ENCODE measurements at places on chromosomes 3 and 15.

DNA sequence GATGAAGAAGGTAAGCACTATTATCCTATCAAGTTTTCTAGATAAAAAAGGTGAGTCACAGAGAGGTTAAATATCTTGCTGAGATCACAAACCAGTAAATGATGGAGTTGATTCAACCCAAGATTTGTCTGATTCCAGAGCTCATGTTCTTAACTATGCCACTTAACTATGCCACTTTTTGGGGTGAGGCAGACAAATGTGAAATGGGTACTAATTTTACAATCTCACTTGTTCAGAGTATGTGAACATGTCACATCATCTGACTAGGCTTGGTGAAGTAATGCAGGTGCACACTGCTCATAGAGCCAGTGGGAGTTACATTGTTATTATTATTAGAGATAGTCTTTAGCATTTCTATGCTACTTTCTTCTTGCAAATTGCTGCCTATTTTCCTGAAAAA is 2.0 kb downstream of the DRD3 start:
- no peak for DNase-seq

DNA sequence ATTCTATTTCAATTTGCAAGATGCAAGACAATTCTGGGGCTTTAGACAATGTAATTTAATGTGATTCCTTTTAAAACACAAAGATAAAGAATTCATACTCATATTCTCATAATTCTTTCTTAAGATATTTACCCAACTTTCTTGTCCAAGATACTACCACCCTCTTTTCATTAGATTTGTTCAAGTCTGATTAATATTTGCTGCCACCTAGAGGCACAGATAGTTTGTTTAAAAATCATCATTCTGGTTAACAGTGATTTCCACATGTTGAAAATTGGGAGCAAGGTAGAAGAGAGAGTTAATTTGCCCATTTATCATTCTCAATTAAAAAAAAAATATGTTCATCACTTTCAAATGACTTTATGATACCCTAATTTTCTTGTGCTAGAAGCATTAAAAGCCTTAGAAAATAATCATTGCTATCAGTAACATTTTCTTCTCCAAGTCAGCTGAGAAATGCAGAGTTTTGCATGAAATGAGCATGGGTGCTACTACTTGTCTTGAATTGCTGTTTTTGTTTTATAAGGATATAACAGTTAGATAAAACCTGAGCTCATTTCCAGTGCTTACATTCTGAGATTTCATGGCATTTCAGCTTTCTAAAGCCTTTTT is 11.6 kb downstream of the TAMM41 start:
- DNase-seq, result no peak

GRCh38 chr3:42703695-42704025 is 1.1 kb upstream of the HHATL start:
- DNase-seq, result no peak

GRCh38 chr15:38190501-38190900 is 62.1 kb upstream of the SPRED1 start:
- DNase-seq, result no peak

- no peak for DNase-seq
Observed at GRCh38 chr15:70517194-70517590, 246.2 kb downstream of the UACA start.

DNA sequence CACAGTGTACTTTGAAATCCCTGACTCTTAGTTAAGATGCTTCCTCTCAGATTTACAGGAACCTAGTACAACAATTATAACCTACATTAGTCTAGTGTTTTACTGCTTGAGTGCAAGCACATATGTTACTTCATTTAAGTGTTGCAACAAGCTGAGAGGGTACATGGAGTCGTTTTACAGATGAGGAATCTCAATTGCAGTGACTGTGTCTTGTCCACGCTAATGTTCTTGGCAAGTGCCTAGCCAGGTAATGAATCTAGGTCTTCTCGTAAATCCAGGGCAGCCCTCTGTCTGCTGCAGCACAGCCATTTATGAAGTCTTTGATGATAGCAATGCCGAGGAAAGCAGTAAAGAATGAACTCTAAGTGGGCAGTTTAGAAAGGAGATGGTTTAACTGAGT is 384.4 kb upstream of the ARPP21 start:
- DNase-seq, result no peak

DNA sequence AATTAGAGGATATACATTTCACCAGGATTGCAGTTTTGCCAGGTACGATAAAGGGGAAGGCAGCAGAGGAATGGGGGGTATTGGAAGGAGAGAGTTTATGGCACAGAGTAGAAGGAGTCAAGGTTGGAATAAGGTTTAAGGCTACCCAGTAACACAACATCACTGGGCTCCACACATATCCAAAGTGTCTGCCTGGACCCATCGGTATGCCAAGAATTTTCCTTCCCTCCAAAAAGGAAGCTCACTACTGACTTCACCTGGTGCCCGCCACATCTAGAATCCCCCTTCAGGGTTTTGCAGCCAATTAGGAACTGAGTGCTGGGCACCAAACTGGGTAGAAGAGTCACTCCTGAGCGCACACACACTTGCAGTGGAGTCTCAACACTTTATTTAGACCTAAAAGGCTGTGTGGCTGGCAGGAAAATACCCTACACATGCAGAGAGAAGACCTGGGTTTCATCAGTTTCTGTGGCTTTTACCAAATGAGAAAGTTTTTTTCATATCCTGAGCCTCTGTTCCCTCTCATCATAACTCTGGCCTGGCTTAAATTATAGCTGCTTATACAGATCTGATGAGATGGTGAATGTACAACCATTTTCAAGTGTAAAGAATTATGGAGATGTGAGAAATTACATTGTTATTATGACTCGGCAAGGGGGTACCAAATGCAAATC is 190.8 kb upstream of the LPP start:
- no peak for DNase-seq

- no peak for DNase-seq
Observed at GRCh38 chr3:150421799-150422548, 13.9 kb downstream of the TSC22D2 start.

DNA sequence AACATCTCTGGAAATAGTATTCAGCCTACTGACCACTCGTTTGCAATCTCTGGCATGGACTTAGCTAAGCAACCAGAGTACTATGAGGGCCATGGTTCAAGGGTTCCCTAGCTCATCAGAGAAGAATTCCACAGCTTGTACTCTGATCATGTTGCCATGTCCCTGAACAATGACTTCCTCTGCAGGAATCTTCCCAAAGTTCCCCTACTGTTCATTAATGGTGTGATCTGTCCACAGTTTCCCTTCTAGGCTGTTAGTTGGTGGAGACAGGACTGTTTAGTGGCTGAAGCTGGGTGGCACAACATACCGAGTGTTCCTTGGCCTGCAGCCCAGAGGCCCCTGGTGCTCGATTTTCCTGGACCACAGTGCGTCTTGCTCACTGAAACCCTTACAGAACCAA is 44.4 kb upstream of the GALNT15 start:
- DNase-seq, result no peak

DNA sequence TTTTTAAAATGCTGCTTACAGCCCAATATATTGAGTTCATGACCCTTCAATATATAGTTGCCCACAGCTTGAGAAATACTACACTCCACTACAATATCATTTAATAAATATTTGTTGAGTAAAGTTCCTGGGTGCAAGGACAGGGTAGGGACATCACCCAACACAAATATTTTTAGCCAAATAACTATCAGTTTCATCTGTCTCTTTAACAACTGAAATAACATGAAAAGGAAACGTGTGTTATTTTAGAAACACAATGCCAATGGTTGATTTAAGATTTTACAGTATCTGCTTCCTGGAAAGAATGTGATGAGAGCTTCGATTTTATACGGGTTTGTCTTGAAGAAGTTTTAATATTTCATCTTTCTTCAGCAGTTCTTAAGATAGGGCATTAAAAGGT is 67.7 kb upstream of the CDV3 start:
- DNase-seq, result no peak

GRCh38 chr15:56919031-56919608 is 676 bp downstream of the TCF12 start:
- peak; percentile 68 for DNase-seq

GRCh38 chr3:7573330-7573729 is 712.4 kb downstream of the GRM7 start:
- DNase-seq, result no peak

DNA sequence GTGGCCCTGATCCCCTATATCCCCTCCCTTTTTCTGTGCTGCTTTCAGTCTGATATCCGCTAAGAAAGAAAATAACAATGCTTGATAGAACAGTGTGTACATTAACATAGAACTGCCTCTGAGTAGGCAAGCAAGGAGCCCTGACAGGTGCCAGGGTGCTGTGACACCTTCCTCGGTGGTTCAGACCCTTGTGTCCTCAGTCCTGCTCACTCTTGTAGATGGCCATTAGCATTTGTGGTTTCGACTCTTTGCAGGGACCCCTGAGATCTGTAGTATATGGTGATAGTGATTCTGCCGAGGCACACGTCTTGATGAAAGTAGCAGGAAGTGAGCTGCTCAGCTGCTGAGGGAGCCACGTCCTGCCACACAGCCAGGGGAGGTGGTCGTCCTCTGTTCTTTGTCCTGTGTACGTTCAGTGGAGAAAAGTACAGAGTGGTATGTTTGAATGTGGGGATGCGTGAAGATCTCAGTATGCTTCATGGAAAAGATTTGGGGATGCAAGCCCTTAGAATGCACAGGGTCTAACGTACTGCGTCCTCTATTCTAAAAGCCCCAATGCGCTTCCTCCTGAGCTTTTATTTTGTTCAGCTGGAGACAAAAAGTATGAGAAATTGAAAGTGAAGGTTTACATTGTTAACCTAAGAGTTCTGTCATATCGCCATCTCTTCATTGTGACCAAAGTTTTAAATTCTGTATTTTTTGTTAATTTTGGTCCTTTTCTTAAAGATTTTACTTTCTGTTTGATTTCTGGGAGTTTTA is 35.4 kb downstream of the PXYLP1 start:
- peak; percentile 61 for DNase-seq

GRCh38 chr3:123139522-123139921 is 62.2 kb upstream of the SEC22A start:
- no peak for DNase-seq

- no peak for DNase-seq
Observed at GRCh38 chr3:27715863-27716262, 6.3 kb downstream of the EOMES start.

DNA sequence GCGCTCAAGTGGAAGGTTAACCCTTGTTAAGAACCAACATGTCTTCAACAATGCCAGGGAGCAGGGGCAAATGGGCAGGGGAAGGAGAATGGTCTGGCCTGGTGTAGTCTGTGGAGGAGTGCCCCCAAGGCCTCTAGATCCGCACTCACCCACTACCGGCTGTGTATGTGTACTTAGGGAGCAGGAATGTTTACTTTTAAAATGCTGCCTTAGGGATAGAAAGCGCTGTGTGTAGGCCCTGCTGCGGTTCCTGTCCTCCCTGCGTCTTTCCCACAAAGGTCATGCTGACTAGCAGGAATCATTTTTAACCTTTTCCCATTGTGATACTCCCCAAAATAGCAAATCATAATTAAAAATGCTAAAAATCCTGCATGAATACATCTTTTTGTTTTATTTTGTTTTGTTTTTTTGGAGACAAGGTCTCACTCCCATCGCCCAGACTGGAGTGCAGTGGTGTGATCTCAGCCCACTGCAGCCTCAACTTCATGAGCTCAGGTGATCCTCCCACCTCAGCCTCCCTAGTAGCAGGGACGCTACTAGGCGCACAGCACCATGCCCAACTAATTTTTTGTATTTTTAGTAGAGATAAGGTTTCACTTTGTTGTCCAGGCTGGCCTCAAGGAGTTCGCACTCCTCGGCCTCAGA is 35.9 kb upstream of the CEMIP start:
- DNase-seq, result no peak

DNA sequence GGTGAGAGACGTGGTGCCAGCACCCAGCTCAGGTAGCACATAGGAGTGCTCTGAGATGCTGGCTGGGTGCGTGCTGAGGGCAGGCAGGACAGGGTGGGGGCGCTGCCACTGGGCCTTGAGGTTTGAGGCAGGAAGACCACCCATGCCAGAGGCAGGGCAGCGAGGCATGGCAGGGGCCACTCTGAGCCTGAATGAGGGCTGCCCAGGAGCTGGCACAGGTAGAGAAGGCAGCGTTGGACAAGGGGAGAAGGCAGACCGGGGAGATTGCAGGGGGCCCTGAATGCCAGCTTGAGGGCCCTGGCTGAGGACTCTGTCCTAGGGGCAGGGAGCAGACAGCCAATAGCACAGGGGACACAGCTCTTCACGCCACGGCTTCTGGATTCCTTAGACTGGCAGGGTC is 50.2 kb downstream of the ADAMTS7 start:
- DNase-seq, result no peak

DNA sequence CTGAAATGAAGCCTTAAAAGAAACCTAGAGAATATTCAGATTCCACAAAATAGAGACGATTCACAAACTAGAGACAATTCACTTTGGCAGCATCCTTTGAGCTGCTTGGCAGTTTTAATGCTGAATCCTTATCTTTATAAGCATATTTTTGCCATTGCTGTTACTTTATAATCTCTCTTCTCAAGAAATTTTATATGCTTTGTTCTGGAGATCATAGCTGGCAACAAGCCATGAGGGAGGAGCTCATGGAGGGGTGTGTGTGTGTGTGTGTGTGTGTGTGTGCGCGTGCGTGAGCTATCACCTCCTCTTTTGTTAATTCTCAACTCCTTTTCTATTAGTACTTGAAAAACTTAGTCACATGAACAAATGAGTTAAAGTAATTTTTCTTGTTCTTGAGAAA is 495.0 kb upstream of the RGMA start:
- no peak for DNase-seq

GRCh38 chr3:120039642-120040610 is 54.3 kb downstream of the GSK3B start:
- DNase-seq, result no peak

DNA sequence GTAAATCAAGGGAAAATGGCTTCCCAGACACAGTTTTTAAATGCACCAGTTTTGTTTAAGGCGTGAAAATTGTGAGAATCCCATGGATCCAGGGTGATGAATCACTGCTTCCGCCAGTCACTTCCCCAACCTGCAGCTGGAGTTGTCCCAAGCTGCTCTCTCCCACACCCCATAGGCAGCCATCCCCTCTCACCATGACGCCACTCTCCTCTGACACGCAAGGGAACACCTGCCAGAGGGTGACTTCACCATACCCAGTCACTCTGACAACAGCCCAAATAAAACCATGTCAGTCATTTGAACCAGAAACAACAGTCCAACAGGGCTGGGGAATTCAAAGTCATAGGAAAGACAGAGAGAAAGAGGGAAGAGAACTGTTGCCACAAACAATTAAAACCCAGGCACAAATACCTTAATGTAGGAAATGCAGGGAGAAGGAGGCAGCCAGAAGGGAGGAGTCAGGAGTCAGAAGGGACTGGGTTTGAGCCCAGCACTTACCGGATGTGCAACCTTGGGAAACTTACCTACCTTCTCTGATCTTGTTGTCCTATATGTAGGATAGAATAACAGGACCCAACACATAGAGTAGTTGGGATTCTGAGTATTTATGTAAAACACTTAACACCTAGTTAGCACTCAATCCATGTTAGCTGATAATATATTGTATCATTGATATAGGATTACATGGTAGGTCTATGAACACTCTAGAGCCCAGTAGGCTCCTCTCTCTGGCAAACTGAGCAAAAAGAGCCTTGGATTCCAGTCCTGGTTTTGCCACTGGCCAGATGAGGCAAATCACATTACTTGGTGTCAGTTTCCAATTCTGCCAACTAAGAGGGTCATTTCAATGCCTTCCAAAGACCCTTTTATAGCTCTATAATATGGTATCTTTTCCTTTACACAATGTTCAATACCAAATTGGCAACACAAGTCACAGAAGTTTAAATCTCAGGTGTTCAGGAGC is 326.3 kb upstream of the ICE2 start:
- no peak for DNase-seq

Measured in activated T-cell treated with anti-CD3 and anti-CD28 coated beads, Interleukin-2, amount 50 U/mL, for 48 hours (primary cell).